ENCODE measurements at places on chromosomes 12 and 14.

GRCh38 chr14:67680121-67680602 is 5.7 kb upstream of the VTI1B start:
- no peak for DNase-seq

GRCh38 chr14:91945751-91946621 is 1.5 kb downstream of the FBLN5 start:
- DNase-seq = no peak

DNA sequence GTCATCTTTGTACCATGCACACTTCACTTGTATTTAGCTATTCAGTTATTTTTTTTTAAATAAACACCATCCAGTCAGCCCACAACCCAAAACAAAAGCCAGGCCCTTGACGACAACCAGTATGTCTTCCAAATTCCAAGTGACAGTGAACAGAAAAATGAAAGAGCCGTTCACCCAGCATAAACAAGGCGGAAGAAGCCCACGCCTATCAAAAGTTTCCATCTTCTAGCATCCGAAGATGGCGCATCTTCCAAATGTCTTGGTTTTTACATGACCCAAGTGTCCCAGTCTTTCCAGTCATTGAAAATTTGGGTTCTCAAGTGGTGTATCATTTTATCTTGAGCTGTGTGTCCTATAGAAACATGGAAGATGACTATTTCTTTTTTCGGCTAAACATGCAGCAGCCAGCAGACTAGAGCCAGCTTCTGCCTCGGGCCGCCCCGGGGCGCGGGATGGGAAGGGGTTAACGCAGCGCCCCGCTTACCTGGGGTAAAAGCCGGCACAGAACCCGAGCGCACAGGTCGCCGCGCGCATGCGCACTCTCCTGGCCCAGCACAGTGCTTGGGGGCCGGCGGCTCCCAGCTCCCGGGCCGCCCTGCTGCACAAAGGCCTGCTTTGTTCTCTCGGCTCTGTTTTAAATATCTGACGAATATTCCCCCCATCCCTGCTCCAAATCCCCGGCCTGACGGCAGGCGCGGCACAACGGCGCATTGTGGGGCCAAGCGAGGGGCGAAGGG is 164.8 kb downstream of the ZFP36L1 start:
- peak; percentile 76 for DNase-seq

DNA sequence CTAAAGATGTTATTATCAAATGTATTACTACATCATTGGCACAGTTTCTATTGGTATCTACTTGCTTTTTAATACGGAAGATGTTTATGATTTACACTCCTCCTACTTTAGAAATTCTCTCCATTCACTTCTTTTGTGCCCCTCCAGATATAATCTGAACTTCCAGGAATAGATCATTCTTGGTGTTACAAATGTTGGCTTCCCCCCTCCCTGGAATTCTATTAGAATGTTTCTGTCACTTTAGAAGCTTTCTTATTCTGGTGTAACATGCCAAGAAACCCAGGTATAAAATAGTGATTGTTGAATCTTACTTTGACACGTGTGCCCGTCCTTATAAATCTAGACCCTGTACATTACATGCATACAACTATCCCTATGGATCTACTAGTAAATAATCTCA is 1.2 kb upstream of the WDR20 start:
- no peak for DNase-seq

- no peak for DNase-seq
Measured at GRCh38 chr14:91406451-91406850, 11.2 kb downstream of the CCDC88C start.

DNA sequence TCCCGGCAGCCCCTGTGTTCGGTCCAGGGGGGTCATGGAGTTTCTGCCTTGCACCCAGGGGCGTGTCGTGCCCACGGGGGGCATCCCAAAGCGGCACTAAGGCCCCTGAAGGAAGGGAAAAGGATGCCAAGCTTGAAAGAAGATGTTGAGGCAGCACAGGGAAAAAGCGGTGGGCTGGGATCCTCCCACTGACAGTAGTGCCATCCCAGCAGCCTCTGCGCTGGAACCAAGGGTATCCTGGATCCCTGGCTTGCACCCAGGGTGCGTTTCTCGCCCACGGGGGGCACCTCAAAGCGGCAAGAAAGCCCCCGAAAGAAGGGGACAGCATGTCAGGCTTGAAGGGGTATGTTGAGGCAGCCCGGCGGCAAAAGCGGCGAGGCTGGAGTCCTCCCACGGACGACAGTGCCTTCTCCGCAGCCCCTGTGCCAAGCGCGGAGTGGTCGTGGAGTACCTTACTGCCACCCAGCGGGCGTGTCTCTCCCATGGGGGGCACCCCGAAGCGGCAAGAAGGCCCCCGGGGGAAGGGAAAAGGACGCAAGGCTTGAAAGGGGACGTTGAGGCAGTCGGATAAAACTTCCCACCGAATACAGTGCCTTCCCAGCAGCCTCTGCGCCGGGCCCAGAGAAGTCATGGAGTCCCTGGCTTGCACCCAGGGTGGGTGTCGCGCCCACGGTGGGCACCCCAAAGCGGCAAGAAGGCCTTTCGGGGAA is 164.4 kb upstream of the ALG10B start:
- DNase-seq = no peak

Data from LoVo (cell line).